ENCODE measurements at places on chromosomes 16 and 17.

DNA sequence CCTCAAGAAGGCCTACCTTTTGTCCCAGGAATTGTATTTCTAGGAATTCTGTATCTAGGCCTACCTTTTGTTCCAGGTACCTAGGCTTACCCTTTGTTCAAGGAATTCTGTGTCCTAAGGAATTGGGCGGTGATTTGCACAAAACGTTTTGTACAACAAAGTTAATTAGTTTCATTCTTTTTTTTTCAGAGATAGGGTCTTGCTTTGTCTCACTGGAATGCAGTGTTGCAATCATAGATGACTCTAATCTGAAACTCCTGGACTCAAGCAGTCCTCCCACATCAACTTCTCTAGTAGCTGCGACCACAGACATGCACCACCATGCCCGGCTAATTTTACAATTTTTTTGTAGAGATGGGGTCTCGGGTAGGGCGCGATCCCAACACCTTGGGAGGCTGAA is 7.0 kb downstream of the CDR2L start:
- DNase-seq = peak; percentile 69

DNA sequence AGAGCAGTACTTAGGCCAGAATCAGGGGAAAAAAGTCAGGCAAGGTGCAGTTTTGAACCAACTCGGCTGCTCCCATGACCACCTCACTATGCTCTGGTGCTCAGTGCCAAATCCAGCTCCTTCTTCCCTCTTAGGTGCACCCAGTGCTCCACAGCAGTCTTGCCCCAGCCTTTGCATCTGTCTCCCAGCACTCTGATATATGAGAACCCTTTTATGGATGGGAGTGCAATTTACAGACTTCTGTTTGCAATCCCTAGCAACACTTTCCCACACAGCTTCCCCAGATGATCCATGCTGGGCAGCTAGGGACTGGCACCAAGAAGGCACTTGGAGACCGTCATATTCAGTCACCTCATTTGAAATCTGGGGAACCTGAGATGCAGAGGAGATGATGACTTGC is 267.9 kb upstream of the CCL2 start:
- DNase-seq = no peak

- no peak for DNase-seq
Measured at GRCh38 chr17:34303606-34304005, 15.6 kb upstream of the CCL8 start.

GRCh38 chr17:50627782-50628601 is 6.7 kb upstream of the ABCC3 start:
- no peak for DNase-seq

- no peak for DNase-seq
Measured at GRCh38 chr17:73027130-73027741, 65.3 kb downstream of the SLC39A11 start.

- DNase-seq = no peak
Measured at GRCh38 chr16:3007957-3008689, 4.6 kb upstream of the CLDN9 start.

- no peak for DNase-seq
Measured at GRCh38 chr16:56591377-56592060, 2.2 kb downstream of the MT3 start.

GRCh38 chr17:28173031-28173561 is 130.6 kb downstream of the NLK start:
- no peak for DNase-seq

DNA sequence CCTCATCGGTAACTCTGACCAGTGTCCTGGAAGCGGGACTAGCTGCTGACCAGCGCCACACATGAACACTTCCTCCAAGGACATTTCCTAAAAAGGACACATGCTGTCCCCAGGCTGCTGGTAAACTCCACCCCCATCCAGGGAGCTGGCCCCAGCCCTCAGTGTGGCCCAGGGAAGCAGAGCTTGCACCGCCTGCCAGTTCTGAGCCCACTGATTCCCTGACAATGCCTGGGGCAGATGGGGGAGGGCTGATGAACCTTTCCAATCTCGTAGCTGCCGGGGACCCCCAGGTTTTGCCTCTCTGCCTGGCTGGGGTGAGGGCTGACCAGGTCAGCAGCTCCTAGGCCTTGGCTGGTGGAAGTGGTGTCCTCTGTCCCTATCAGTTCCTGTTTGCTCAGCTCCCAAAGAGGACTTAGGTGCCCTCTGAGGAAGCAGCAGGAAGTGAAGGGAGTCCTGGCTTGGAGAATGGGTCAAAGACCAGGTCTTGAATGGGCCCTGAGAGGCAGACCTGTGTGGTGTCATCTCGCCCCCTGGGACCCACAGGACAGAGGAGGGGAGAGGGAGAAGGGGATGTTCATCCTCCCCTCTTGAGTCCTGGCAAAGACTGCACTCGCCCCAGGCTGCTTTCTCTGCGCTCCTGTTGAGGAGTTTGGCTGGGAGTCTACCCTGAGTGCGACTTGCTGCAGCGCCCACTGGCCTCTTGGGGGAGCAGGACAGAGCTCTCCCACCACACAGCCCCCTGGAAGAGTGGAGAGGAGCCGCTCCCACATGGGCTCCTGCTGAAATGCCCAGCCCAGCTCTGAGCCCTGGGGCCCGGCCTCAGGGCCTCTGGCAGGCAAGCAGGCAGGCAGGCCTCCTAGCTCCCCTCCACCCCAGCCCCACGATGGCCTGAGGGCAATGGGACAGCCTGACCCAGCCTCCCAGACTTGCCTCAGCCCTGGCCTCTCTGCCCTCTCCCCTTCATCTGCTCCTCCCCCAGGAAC is 16.8 kb downstream of the PDK2 start:
- DNase-seq = no peak

DNA sequence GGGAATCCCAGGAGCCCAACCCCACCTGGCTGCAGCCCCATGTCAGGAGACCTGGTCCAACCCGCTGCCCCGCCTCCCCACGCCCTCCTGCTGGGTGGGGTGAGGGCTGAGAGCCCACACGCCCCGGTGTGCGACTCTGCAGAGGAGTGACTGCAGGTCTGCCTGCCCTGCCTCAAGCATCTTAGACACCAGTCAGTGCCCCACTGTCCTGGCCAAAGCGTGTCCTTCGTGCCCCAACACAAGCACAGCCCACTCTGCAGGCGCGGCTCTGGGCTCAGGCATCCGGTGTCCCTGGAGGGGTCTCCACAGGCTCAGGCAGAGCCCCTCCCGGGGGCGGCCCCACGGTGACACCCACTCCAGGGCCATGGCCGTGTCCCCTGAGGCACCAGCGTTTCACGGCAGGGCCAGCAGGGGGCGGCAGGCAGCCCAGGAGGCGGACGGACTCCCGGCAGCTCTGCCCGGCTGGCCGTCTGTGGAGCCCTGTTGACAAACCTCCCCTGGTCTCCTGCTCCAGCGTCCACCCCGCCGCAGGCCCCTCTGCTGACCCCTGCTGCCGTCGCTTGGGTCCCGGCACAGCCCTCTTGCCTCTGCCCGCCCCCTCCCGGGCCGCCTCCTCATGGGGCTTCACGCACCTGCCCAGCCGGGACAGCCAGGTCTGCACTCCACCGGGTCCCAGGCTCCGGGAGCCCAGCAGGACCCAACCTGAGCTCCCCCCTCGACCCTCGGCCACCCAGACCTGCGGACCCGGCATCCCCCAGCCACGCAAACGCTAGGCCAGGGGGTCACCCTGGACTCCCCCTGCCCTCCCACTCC is 8.6 kb upstream of the UBE2I start:
- DNase-seq = peak; percentile 50

- DNase-seq = no peak
Measured at GRCh38 chr16:67961551-67961957, 6.9 kb downstream of the SLC12A4 start.

DNA sequence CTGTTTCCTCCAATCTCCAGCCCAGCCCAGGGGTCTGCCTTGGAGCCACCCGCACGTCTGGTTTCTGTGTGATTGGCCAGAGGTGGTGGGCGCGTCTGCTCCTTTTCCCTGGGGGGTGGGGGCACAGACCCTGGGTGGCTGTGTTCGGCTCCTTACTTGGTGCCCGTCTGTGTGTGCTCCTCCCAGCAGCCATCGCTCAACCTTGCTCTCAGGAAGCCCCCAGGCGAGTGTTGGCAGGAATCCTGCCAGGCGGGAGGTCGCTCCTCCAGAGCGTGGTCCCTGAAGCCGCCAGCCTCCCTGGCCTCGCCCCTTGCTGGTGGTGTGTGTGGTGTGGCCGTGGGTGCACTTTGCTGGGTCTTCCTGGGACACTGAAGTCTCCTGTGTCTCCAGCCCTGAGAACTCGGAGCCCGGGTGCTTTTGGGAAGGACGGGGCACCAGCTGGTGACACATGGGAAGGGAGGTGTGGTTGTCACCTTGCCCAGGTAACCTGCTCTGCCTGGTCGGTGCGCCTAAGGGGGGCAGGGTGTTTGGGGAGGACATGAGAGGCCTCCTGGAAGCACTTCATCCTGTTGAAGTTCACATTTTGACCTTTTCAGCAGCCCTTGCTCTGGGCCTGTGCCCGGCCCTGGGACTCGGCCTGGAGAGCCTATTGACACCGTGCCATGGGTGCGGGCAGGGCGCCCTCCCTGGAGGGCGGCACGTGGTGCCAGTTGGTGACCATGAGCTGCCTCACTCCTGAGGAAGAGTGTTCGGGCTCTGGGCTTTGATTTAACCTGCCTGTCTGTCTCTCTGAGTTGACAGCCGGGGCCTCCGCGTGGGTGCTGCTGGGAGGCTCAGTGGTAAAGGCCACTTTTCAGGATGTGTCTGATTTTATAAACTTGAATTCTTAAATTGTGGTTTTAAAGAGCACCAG is 49.0 kb upstream of the ZNF750 start:
- DNase-seq = no peak

DNA sequence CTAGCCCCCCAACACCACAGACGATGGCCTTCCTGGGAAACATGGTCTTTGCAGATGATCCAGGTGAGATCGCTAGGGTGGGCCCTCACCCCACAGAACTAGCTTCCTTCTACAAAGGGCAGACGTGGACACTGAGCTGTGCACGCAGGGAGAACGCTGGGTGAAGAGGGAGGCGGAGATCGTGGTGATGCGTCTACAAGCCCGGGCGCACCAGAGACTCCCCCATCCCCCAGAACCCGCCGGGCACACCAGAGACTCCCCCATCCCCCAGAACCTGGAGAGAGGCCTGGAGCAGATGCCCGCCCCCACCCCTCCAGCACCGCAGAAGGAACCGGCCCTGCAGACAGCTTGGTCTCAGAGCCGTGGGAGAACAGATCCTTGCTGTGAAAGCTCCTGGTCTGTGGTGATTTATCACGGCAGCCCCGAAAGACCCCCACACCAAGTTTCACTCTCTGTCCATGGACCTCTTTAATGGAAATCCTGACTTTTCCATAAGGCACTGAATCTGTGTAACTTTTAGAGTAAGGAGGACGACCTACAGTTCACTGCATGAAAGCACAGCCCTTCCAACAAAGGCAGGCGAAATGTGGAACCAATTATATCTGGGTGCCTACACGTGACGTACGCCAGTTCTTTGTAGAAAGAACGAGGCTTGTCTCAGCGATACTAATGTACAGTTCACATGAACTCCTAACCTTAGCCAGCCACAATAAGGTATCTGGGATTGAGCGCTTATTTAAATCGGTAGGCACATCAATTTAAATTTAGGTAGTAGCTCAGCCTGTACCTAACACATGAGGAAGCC is 88.5 kb downstream of the ANKRD11 start:
- no peak for DNase-seq

DNA sequence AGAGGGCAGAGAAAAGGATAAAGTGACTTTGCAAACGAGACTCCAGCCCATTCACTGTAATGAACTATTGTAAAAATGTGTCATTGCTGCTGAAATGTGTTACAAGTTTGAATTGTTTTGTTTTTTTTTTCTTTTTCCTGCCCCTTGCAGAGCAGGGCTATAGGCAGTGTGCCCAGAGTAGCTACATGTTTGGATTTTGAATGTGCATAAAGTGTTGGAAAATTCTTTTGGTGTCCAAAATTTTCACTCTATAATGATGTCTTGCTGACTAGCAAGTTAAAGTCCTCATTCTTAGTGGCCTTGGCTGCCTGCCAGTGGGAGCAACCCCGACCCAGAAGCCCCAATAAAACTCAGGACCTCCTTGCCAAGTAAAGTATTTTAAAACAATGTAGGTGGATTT is 66.5 kb downstream of the IGF2BP1 start:
- DNase-seq = peak; percentile 43

GRCh38 chr16:88835818-88836217 is 20.9 kb downstream of the GALNS start:
- no peak for DNase-seq

DNA sequence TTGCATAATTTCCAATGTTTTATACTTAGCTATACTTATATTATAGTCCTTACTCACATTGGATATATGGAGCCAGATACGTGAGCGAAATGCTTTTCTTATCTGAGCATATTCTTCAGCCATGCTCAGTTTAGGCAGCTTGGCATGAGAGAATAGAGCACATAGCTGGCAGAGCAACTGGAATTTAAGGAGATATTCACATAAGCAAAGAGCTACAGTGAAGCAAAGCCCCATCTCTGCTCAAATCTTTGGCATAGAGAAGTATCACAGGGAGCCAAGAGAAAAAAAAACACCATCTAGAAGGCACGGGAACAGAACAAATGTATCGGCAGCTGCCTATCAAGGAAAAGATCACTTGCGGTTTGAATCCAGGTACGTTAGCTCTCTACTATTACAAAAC is 734.2 kb upstream of the KIF2B start:
- DNase-seq = no peak

GRCh38 chr16:25925421-25925820 is 233.7 kb downstream of the HS3ST4 start:
- DNase-seq = no peak

DNA sequence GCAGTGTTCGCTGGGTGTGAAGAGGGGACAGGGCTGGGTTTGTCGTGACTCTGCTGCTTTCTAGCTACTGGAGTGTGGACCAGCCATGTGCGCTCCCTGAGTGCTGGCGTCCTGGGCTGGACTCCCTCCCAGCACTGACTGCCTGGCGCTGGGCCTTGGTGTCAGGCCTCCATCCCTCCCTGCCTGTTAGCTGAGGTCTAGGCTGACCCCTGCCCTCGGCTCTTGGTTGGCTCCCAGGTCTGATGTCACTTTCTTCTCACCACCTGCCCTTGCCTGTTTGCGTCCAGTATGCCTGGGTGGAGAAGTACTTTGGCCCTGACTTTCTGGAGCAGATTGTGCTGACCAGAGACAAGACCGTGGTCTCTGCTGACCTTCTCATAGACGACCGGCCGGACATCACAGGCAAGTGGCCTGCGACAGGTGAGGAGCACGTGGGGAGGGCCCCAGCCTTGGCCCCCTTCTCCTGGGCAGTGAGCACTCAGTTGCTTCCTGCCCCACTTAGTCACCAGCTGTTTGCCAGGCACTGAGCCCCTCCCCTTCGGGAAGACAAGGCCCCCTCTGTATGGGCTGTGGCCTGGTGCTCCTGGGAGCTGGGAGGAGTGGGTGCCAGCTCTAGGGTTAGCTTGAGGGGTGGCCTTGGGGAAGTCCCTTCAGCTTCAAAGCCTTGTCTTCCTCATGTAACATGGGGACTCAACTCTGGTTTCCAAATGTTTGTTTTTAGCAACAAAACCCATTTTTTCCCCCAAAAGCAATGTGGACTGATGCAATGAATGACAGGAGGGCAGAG is 41.5 kb downstream of the NT5M start:
- DNase-seq = no peak

DNA sequence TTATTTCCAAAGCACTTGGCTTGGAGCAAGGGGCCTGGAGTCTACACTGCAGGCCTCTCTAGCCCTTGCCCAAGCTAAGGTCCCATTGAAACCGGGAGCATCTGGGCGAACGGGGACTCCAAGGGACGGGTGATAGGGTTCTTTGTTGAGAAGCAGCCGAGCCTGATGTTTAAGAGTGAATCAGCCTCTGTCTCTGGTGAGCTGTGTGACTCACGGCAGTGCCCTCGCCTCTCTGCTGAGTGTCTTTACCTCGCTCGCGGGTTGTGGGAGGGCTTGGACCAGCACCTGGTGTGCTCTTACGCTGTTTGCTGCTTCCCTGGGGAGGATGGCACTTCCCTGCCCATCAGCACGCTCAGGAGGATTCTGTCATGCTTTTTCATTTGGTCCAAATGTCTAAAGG is 1.3 kb downstream of the HGS start:
- DNase-seq = peak; percentile 82

- no peak for DNase-seq
Measured at GRCh38 chr16:30066761-30067583, 1.4 kb downstream of the ALDOA start.
